A549 treated with DMSO at 1 μM for 4 hours (cell line): ENCODE measurements at places on chromosomes 2 and 18. TPM values are rescaled to one million over a fixed set of nuclear protein-coding genes. Genes with fewer than 3 reads are reported as not detected.

ABHD1 gene
- 1.1 to 2.3 TPM (median 1.6 TPM) in 5 replicates for total RNA-seq

MYL12A gene
- total RNA-seq, result 272 to 322 TPM (median 322 TPM) in 5 replicates

SLC11A1 gene
- total RNA-seq, result 0.15 to 0.28 TPM (median 0.19 TPM) in 5 replicates

CPLX4 gene
- total RNA-seq, result not detected in 5 replicates

CCDC141 gene
- not detected in 5 replicates for total RNA-seq

MC2R gene
- total RNA-seq, result not detected in 5 replicates

TRIM54 gene
- 0.33 to 0.73 TPM (median 0.46 TPM) in 5 replicates for total RNA-seq

ADAM23 gene
- total RNA-seq, result 8.8 to 10.2 TPM (median 10.0 TPM) in 5 replicates
